ENCODE measurements at places on chromosomes 11 and 22. TPM values are rescaled to one million over a fixed set of nuclear protein-coding genes. Genes with fewer than 3 reads are reported as not detected.

HTR3A gene
- not detected for polyA plus RNA-seq

NAGA gene
- 25.7 TPM for polyA plus RNA-seq

EI24 gene
- 84.7 TPM for polyA plus RNA-seq

GRCh38 chr11:15216678-15217077 lies 102.0 kb downstream of the INSC start:
- no peak for DNase-seq

GRCh38 chr22:39392341-39392948 lies 7.1 kb upstream of the TAB1 start:
- DNase-seq = peak; percentile 41

- no peak for DNase-seq
Observed at GRCh38 chr11:18676803-18677202, 21.8 kb upstream of the TMEM86A start.

DNA sequence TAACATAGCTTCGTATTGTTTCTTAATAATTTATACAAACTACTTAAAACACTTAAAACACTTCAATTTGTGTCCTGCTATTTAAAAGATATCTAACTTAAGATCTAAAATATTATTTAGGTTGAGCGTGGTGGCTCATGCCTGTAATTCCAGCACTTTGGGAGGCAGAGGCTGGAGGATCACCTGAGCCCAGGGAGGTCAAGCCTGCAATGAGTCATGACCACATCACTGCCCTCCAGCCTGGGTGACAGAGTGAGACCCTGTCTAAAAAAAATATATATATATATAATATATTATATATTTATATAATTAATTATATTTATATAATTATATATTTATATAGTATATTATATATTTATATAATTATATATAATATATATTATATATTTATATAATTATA lies 4.2 kb upstream of the CTR9 start:
- no peak for DNase-seq

- no peak for DNase-seq
Observed at GRCh38 chr11:111363985-111364384, 15.1 kb downstream of the POU2AF1 start.

GRCh38 chr22:44604991-44605390 lies 97.0 kb upstream of the PRR5 start:
- DNase-seq = no peak

DNA sequence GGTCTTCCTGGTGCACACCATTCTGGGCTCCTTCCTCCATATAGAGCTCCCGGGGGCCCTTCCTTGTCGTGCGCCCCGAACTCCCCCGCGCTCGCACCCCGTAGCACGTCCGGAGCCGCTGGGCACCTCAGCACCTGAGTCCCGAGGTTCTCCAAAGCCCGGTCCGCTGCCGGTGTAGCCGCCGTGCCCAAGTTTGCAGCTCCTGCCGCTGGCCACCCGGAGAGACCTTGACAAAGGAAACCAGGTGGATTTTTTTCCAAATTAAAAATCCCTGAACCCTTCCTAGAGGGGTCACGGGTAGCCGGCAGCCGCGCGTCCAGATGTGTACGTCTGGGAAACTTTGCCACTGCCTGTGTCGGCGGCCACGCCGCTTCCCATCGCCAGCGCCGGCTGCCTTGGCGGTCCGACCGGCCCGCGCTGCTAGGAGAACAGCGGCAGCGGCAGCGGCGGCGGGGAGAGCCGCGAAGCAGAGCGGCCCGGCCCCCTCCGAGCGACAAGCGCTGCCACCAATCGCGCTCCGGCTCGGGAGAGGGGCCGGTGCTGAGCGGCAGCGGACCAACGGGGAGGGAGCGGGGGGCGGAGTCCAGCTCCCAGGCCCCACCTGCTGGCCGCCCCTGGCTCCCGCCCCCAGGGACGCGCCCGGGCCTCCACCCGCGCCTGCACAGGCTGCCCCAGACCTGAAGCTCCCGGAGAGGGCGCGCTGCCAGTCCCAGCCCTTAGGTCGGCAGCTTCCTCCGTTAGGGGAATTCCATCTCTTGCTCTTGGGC lies at the start of gene GALNT18:
Gene GALNT18, minus strand, starts transcription at position 433 of the 767 bp plus-strand sequence.
- DNase-seq = peak; percentile 67

- no peak for DNase-seq
Observed at GRCh38 chr11:98040061-98040808, 980.5 kb upstream of the CNTN5 start.

DNA sequence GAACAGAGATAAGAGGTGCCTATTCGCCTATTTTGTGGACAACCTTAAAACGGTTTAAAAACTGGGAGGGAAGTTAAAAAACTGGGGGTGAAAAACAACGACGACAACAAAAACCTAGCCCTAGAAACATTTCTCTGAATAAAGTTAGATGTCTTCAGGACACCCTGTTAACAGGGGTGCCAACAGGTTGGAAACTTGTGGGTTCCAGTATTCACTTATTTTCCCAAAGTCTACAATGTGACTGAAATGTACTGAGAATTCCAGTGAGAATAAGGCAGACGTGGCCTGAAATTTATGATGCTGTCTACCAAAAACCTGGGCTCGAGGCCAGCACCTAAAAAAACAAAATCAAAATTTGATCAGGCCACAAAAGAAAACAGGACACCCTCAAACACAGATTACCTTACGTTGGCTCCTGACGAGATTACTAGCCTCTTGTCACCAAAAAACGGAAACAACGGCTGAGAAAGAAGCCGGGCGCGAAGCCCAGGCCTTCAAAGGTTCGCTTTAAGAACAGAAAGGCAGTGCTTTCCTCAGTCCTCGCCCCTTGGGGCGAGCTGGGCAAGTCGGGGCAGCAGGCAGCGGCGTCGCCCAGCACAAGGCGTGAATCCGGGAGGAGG lies 906 bp downstream of the CCDC90B start:
- no peak for DNase-seq

GRCh38 chr11:125168918-125169456 lies 4.4 kb downstream of the PKNOX2 start:
- DNase-seq = no peak

DEAF1 gene
- polyA plus RNA-seq = 22.3 TPM

DNA sequence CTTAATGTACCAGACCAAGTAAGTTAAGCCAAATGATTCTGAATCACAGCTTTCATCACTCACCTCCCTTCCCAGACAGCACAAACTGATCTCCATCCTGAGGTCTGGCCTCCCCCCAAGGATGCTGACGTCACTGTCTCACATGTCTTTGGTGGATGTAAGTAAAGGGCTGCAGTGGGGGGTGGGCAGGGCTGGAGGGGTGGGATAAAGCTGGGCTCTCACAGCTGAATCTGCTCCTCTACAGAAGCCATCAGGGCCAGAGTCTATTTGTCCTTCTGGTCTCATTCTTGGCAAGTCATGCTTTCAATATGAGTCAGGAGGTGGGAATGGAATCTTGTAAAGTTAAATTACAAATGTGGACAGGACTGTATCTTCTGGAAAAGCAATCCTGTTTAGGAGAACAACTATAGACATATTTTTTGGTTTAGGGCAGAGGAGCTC lies 32.7 kb downstream of the P4HA3 start:
- DNase-seq = no peak

- DNase-seq = no peak
Observed at GRCh38 chr11:117603932-117604331, 193.1 kb downstream of the DSCAML1 start.

- DNase-seq = no peak
Observed at GRCh38 chr11:112498701-112499100, 238.0 kb upstream of the PLET1 start.

MUC15 gene
- polyA plus RNA-seq = 18.0 TPM

DNA sequence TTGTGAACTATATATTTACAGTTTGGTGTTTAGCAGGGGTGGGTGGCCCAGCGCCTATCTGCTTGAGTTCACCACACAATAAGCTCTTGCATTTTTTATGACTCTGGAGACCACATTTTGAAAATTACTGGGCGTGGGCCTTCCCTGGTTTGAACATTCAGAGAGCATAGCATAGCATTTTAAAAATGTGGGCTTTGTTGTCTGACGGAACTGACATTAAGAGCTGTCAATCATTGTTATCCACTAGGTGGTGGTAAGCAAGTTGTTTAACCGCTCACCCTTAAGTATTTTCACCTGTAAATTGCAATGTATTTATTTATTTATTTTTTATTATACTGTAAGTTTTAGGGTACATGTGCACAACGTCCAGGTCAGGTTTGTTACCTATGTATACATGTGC lies 1.0 kb downstream of the NLRP14 start:
- DNase-seq = no peak

VSTM5 gene
- 0.03 TPM for polyA plus RNA-seq

GRCh38 chr22:50267591-50268390 lies 2.4 kb downstream of the MAPK11 start:
- DNase-seq = no peak

ANO1 gene
- not detected for polyA plus RNA-seq

- DNase-seq = no peak
Observed at GRCh38 chr11:79973721-79974617, 533.1 kb upstream of the TENM4 start.

DNA sequence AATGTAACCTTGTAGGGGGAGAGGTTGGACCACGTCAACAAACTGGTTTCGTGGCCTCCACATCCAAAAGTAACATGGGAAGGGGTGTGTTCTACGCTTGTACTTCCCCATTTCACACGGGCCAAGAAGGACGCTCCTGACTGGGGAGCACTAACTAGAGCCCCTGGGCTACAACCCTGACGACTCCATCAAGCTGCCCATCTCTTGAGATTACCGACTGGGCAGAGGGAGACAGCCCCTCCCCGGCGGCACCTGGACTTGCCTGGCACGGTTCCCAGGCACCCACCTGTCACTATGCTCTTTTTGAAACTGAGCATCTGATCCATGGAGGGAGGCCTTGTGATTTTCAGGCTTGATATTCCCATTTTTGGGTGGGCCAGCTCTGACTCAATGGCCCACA lies 68.5 kb downstream of the SHANK2 start:
- no peak for DNase-seq

TBX10 gene
- 1.7 TPM for polyA plus RNA-seq

TMEM135 gene
- polyA plus RNA-seq = 29.8 TPM

GRCh38 chr22:29457730-29458129 lies 19.3 kb downstream of the RFPL1 start:
- DNase-seq = peak; percentile 37

DNAJB13 gene
- 2.9 TPM for polyA plus RNA-seq

- no peak for DNase-seq
Observed at GRCh38 chr11:28104425-28104824, 3.5 kb downstream of the KIF18A start.

DNA sequence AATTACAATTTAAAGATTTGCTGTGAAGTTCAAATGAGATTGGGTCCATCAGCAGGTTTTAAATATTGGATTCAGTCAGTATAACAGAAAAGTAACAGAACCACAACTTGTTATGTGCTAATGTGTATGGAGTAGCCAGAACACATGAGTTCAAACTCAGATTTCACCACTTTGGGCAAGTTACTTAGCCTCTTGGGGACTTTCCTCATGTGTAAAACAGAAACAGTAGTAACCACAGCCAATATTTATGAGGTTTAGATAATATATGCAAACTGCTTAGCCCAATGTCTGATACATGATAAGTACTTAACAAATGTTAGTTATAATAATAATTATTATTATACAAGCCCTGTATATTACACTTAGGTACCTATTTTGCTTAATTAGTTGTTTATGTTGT lies 21.8 kb upstream of the SLC5A12 start:
- no peak for DNase-seq

GRCh38 chr11:44630511-44631210 lies 65.2 kb downstream of the CD82 start:
- DNase-seq = no peak

DNA sequence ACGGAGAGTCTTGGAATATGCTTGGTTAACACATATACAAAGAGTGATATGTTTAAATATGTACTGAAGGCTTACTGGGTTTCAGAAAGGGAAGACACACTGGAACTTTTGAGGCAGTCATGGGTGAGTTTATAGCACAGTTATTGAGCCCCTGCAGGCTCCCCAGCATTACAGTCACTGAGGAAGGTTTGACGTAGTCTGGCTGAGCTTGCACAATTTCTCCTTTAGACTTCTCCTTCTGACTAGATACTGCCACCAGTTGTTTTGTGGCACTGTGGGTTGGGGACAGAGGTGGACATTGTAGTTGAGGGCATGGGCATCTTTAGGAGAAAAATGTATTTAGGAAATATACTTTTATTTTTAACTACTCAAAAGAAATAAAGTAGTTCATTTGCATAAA lies 285.4 kb downstream of the C11orf87 start:
- DNase-seq = no peak

DNA sequence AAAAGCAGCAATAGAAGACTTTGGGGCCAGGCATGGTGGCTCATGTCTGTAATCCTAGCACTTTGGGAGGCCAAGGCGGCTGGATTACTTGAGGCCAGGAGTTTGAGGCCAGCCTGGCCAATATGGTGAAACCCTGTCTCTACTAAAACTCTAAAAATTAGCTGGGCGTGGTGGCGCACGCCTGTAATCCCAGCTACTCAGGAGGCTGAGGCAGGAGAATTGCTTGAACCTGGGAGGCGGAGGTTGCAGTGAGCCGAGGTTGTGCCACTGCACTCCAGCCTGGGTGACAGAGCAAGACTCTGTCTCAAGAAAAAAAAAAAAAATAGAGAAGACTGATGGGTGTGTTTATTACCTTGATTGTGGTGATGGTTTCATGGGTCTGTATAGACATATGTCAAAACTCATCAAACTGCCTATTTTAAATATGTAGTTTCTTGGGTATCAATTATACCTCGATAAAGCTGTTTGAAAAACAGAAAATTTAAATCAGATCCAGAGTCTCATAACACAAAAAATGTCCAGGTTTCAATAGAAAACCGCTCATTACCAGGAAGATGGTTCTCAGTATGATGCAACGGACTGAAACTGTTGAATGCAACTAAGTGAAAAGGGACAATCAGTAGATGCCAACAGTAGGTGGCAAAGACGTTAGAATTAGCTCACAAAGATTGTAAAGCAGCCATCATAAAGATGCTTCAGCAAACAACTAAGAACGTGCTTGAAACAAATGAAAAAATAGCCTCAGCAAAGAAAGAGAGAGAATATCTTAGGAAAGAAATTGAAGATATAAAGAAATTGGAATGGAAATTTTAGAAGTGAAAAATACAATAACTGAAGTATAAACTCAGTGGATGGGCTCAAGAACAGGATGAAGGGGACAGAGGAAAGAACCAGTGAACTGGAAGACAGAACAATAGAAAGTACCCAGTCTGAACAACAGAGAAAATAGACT lies 33.1 kb upstream of the SEPTIN5 start:
- no peak for DNase-seq

GRCh38 chr11:5700421-5701054 lies 10.9 kb downstream of the TRIM22 start:
- DNase-seq = no peak

DNA sequence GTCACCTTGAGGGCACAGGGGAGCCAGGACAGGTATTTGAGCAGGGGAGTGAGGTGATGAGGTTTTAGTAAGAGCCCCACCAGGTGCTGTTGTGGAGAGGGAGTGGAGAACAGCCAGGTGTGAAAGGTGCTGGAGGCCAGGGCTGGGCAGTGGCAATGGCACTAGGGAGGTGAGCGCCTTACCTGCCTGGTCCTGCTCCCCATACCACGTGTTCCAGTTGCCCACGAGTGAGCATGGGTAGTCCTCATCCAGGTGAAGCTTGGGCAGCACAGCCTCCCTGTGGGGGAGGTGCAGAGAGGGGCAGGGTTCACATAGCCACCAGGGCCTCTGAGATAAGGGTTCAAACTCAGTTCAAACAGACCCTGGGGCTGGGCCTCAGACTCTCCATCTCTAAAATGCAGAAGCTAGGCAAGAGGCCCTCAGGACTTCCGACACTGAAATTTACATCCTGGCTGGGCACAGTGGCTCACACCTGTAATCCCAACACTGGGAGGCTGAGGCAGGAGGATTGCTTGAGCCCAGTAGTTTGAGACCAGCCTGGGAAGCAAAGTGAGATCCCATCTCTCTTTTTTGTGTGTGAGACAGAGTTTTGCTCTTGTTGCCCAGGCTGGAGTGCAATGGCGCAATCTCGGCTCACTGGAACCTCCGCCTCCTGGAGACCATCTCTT lies 11.8 kb downstream of the NIPSNAP1 start:
- peak; percentile 65 for DNase-seq

P2RY6 gene
- 0.29 TPM for polyA plus RNA-seq
